ENCODE measurements at places on chromosomes 6 and 20.

DNA sequence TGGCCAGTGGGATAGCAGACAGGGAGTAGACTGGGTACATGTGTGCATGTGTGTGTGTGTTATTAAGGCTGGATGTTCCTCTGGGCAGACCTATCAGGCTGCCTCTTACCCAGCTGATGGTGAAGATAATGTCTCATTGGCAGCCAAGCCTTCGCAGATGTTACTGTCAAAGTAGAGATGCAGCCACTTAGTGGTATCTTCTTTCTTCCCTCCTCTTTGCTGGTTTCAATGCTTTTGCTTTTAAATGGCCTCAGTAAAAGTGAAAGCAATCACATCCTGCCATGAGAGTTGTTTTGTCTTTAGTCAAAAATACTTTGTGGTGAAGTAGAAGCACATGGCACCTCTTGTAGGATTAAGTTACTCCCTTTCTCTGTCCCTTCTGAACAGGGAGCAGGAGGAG, 57.5 kb downstream of the SNRNP48 start:
- no peak for DNase-seq

DNA sequence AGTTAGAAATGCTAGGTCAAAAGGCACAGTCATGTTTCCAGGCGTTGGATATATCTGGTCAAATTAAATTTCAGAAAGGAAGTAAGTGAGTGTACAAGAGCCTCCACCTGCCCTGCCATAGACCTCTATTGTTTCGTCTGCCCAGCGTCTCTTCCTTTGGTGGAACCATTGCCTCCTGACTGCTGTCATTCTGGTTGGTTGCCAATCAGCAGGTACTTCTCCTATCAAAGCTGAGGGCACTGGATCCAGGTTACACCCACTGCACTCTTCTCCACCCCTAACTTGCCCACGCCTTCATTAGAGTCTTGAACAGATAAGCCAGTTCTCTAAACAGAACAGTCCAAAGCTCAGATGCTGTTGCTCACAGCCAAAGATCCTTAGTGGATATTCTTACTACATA, 2.6 kb upstream of the WFDC5 start:
- no peak for DNase-seq

- DNase-seq, result no peak
Observed at GRCh38 chr6:111541026-111541681, 58.1 kb upstream of the REV3L start.

- DNase-seq, result no peak
Observed at GRCh38 chr6:74167976-74168375, 472.0 kb downstream of the CD109 start.

DNA sequence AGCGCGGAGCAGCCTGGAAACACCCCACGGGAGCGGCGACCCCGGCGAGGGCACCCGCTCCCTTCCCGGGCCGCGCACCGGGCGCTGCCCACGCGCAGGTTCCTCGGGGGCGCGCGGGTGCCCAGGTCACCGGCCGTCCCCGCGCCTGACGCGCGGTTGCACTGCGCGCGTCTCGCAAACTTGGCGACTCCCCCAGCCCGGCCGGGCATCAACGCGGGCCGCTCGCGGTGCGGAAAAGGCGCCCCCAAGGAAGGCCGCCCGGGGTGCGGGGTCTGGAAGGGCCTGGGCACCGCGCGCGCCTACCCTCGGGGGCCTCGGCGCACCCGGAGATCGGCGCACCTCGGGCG, 555 bp upstream of the ZBTB46 start:
- DNase-seq, result no peak

DNA sequence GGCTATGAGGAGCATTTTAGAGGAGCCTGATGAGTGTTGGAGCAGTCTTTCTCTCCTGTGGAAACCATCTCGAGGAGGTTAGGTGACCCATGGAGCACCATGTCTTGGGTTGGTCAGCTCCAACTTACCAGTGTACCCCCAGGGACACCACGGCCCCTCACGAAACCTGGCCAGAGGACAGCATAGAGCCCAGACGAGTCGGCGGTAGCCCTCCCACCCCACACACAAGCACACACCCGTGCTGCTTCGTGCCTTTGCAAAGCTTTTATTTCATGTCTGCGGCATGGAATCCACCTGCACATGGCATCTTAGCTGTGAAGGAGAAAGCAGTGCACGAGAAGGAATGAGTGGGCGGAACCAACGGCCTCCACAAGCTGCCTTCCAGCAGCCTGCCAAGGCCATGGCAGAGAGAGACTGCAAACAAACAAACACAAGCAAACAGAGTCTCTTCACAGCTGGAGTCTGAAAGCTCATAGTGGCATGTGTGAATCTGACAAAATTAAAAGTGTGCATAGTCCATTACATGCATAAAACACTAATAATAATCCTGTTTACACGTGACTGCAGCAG, 53.6 kb downstream of the EZR start:
- DNase-seq, result no peak

All from activated gamma-delta T cell treated with Interleukin-2 at 50 U/mL for 16 hours (primary cell).